ENCODE measurements at places on chromosomes 16 and 17. TPM values are rescaled to one million over a fixed set of nuclear protein-coding genes. Genes with fewer than 3 reads are reported as not detected.

Gene CORO6
- 4.1 TPM for total RNA-seq

Gene ZPBP2
- total RNA-seq, result 1.6 TPM

Gene ZNF594
- 26.8 TPM for total RNA-seq

Gene DUSP3
- 16.4 TPM for total RNA-seq

- no peaks in the 10 kb centered on the region for H3K27me3 ChIP-seq
- H3K4me3 ChIP-seq, result no peak overlapping the region
- H3K27ac ChIP-seq, result no peak overlapping the region
- H3K4me1 ChIP-seq, result peaks cover 10% of the 10 kb centered on the region
Observed at GRCh38 chr17:18093616-18094408, 6.1 kb downstream of the DRG2 start.

DNA sequence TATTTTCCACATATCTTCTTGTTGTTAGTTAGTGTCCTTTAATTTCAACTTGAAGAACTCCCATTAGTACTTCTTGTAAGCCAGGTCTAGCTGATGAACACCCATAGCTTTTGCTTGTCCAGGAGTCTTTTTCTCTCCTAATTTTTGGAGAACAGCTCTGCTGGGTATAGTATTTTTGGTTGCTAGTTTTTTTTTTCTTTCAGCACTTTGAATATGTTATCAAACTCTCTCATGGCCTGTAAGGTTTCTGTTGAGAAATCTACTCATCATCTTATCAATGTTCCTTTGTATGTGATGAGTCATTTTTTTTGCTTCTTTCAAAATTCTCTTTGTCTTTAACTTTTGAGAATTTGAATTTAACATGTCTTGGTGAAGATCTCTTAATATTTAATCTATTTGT, 31.8 kb upstream of the NKD1 start:
- H3K4me3 ChIP-seq, result no peak overlapping the region
- DNase-seq, result no peak
- H3K4me1 ChIP-seq, result no peaks in the 10 kb centered on the region
- H3K27ac ChIP-seq, result no peak overlapping the region
- H3K36me3 ChIP-seq, result peaks cover 3% of the 10 kb centered on the region
- peaks cover 18% of the 10 kb centered on the region for H3K27me3 ChIP-seq

GRCh38 chr17:44076716-44077594, 6.4 kb downstream of the G6PC3 start:
- DNase-seq, result no peak
- peaks cover 58% of the 10 kb centered on the region for H3K36me3 ChIP-seq
- peaks cover 8% of the 10 kb centered on the region for H3K4me1 ChIP-seq
- no peaks in the 10 kb centered on the region for H3K27me3 ChIP-seq
- H3K27ac ChIP-seq, result no peak overlapping the region
- H3K4me3 ChIP-seq, result no peak overlapping the region

DNA sequence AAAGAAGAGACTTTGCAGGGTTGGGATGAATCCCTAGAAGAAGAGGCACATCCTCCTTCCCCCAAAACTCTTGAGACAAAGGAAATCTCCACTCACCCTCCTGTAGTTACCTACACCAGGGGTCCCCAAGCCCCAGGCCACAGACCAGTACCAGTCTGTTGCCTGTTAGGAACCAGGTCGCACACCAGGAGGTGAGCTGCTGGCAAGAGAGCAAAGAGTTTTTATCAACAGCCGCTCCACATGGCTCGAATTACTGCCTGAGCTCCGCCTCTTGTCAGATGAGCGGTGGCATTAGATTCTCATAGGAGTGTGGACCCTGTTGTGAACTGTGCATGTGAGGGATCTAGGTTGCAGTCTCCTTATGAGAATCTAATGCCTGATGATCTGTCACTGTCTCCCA, 98.9 kb downstream of the CCT6B start:
- no peak overlapping the region for H3K4me3 ChIP-seq
- H3K4me1 ChIP-seq, result no peaks in the 10 kb centered on the region
- DNase-seq, result no peak
- no peaks in the 10 kb centered on the region for H3K36me3 ChIP-seq

GRCh38 chr16:11262915-11263314, 6.2 kb downstream of the TNP2 start:
- H3K27ac ChIP-seq, result no peak overlapping the region
- DNase-seq, result no peak

DNA sequence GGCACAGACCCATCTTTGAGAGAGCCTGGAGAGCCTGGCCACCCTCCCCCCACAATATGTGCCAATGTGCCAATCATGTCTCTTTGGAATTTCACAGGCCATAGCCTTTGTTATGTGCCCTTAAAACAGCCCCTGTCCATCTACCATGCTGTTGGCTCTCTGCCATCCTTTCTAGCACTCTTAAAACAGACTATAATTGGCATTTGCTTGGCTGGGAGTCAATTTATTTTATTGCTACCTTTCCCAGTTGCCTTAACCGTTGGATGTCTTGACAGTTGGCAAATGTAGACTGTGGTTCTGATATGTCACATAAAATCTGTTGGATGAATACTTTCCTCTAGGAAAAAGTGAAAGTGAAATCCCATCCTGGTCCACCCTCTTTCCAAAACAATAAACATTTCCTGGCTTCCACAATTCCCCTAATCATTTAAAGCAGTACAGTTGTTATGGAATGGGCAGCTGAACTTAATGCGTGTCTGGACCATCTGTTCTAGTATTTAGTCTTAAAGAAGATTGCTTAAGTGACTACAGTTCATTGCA, 394.0 kb downstream of the KCNJ2 start:
- H3K36me3 ChIP-seq, result no peaks in the 10 kb centered on the region
- no peak overlapping the region for H3K4me3 ChIP-seq
- no peak overlapping the region for H3K27ac ChIP-seq
- no peak for DNase-seq

GRCh38 chr17:27265333-27265732, 28.6 kb upstream of the WSB1 start:
- H3K27me3 ChIP-seq, result no peaks in the 10 kb centered on the region

DNA sequence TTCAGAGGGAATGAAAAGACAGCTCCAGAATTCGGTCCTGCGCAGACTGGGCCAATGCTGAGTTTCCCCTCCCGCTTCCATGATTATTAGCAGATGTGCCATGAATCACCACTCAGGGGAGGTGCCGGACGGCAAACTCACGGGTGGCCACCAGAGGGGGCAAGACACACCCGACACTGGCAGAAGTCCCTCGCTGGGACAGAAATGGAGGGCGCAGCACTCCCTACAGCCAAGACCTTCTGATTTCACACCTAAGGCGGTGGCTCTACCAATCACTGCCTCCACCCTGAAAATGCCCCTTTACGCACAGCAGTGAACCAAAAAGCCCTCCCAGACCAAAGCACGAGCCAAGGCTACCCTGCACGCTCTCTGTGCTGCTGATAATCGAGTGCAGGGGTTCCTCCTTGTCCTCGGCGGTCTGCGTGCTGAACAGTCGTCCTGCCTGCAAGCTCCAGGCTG, 26.8 kb downstream of the TRAP1 start:
- no peaks in the 10 kb centered on the region for H3K27me3 ChIP-seq
- peaks cover 8% of the 10 kb centered on the region for H3K4me1 ChIP-seq
- no peak overlapping the region for H3K4me3 ChIP-seq
- DNase-seq, result peak; percentile 74
- H3K36me3 ChIP-seq, result peaks cover 40% of the 10 kb centered on the region

DNA sequence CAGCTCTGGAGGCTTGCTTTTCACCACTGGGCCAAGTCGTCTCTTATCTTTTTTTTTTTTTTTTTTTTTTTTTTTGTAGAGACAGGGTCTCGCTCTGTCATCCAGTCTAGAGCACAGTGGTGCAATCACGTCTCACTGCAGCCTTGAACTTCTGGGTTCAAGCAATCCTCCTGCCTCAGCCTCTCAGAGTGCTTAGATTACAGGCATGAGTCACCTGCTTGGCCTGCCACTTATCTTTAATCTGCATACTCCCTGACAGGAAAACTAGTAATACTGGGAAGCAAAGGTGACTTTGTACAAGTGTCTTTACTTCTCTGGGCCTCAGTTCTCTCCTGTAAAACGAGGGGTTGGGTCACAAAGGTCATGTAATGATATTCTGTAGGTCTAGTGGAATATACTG, 15.0 kb downstream of the NTN1 start:
- no peak for DNase-seq
- no peaks in the 10 kb centered on the region for H3K4me1 ChIP-seq
- H3K36me3 ChIP-seq, result no peaks in the 10 kb centered on the region

DNA sequence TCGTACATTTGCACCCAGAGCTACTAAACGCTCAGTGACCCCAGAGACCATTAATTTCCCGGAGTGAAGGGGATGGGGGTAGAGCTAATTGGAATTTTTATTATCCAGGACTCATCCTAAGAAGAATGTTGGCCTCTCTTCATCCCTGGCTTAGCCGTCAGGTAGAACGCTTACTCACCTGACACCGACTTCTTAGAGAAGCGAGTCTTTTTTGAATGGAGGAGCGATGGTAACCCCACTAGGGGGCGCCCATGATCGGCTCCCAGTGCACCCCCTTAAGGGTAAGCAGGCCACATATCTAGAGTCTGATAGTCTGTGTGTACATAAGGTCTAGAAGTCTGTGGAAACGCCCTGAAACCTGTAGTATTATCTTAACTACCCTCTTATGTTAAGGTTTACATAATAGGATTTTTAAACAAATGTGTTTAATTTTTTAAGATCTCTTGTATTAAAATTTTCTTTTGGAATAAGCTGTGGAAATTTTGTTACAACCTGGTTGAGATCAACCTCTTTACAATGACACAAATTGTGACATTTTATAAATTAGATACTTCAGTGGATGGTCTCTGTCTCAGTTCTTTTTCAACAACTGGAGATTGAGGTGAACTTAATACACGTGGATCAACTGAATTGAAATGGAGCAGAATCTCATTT, 229.8 kb downstream of the CPPED1 start:
- H3K36me3 ChIP-seq, result peaks cover 33% of the 10 kb centered on the region
- H3K4me3 ChIP-seq, result no peak overlapping the region

DNA sequence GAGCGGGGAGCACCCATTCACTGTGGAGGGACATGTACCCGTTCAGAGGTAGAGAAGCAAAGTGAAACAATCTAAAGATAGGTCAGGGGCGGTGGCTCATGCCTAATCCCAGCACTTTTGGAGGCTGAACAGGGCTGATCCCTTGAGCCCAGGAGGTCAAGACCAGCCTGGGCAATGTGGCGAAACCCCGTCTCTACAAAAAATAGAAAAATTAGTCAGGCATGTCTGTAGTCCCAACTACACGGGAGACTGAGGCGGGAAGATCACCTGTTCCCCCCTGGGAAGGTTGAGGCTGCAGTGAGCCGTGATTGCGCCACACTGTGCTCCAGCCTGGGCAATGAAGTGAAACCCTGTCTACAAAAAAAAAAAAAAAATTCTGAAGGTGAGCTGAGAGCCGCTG, 21.7 kb downstream of the MYL4 start:
- peak overlapping the region; percentile 56 for H3K4me3 ChIP-seq
- peaks cover 26% of the 10 kb centered on the region for H3K4me1 ChIP-seq
- no peaks in the 10 kb centered on the region for H3K36me3 ChIP-seq
- DNase-seq, result no peak

DNA sequence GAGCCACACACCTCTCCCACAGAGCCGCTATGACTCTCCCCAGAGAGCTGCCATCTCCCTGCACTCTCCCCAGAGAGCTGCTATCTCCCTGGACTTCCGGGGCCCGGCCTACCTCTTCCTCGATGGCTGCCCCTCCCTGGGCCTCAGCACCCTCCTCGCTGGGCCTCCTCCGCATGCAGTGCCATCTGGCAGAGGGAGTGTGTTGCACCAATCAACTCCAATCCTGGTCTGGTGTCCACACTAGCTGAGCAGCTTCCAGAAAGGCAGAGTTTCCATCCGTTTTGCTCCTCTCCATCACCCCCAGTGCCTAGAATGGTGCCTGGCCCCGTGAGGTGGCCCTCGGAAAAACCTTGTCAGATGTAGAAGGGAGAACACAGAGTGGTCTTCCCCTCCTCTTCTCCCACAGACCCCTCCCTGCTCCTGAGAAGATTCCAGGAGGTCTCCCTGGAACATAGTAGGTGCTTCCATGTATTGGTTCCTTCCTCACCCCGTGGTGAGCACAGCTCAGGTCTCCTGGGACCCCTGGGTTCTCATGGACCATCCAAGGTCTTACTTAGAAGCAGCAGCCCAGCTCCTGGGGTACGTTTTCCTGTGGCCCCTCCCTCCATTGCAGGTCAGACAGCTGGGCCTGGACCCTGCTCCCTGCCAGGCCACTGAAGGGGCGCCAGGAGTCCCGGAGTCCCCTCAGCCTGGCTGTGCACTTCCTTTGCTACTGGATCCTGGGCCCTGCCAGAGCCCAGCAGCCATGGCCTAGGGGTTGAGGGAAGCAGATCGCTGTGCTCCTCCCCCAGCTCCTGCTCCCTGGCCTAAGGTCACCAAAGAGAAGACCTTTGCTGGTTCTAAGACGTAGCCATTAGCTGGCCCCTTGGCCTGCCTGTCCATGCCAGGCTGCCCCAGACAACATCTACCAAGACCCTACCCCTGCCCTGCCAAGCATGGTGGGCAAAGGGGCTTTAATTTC, 233.8 kb upstream of the GSE1 start:
- no peaks in the 10 kb centered on the region for H3K4me1 ChIP-seq
- no peak overlapping the region for H3K27ac ChIP-seq
- no peak overlapping the region for H3K4me3 ChIP-seq
- peaks cover 13% of the 10 kb centered on the region for H3K27me3 ChIP-seq

DNA sequence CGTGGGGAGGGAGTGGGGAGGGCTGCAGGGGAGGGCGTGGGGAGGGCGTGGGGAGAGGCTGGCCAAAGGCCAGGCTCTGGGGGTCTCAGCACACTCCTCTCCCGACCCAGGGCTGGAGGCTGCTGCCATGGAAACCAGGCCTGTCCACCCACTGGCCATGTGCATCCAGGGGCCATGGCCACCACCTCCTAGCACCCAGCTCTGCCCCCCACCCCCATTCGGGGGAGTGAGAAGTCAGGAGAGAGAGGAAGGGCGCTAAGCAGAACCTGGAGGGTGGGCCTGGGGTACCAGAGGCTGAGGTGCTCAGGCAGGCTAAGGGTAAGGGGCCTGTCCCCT, 29.6 kb downstream of the ENDOV start:
- DNase-seq, result no peak
- no peaks in the 10 kb centered on the region for H3K4me1 ChIP-seq
- peaks cover 16% of the 10 kb centered on the region for H3K27me3 ChIP-seq
- H3K4me3 ChIP-seq, result no peak overlapping the region
- H3K36me3 ChIP-seq, result no peaks in the 10 kb centered on the region

Measured in activated B cell treated with CpG ODN at 0.5 μM for 24 hours (primary cell).